ENCODE measurements at places on chromosomes 6 and 20. TPM values are rescaled to one million over a fixed set of nuclear protein-coding genes. Genes with fewer than 3 reads are reported as not detected.

Gene HSPA1L
- 2.8 TPM for total RNA-seq

Gene NR2E1
- not detected for total RNA-seq

Gene SLC17A2
- total RNA-seq = not detected

GRCh38 chr6:73481969-73482368, 20.4 kb downstream of the MTO1 start:
- DNase-seq = no peak

Gene TFAP2D
- not detected for total RNA-seq

- DNase-seq = no peak
These were observed 40.9 kb upstream of the FLRT3 start for GRCh38 chr20:14378326-14378725.

Gene CCN6
- 0.18 TPM for total RNA-seq

DNA sequence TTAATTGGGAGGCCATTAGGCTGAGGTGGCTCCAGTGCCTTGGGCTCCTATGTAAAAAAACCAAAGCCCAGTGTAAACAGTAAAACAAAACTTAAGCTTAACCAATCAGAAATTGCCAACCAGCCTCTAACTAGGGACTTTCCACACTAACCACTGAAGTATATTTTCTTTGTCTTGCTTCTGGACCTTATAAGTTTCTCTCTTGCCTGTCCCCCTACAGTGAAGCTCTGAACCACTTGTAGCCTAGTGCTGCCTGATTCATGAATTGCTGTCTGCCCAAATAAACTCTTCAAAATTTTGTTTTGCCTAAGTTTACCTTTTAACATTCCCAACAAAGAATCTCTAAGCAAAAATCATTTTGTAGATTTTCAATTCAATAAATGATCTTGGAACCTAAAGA, 28.2 kb downstream of the POPDC3 start:
- no peak for DNase-seq

GRCh38 chr6:152295346-152295745, 341.8 kb downstream of the SYNE1 start:
- DNase-seq = no peak

Gene BTN1A1
- total RNA-seq = not detected

Gene CRISP3
- 1.1 TPM for total RNA-seq

DNA sequence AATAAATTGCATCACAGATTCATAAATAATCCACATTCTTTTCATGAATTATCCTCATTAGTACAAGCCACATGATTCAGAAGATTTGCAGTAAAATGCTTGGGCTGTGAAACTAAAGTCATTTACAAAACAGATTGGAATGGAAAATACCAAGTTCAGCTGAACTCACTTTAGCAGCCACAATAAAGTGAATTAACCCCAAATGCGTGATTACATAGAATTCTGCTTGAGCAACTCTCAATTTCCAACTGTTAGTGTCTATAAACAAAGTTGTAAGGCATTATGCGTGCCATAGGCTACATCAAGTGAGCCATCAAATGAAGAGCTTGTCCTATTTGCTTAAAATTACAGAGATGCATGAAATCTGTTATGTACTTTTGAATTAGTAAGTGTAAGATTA, 60.4 kb upstream of the GFRAL start:
- DNase-seq = no peak

DNA sequence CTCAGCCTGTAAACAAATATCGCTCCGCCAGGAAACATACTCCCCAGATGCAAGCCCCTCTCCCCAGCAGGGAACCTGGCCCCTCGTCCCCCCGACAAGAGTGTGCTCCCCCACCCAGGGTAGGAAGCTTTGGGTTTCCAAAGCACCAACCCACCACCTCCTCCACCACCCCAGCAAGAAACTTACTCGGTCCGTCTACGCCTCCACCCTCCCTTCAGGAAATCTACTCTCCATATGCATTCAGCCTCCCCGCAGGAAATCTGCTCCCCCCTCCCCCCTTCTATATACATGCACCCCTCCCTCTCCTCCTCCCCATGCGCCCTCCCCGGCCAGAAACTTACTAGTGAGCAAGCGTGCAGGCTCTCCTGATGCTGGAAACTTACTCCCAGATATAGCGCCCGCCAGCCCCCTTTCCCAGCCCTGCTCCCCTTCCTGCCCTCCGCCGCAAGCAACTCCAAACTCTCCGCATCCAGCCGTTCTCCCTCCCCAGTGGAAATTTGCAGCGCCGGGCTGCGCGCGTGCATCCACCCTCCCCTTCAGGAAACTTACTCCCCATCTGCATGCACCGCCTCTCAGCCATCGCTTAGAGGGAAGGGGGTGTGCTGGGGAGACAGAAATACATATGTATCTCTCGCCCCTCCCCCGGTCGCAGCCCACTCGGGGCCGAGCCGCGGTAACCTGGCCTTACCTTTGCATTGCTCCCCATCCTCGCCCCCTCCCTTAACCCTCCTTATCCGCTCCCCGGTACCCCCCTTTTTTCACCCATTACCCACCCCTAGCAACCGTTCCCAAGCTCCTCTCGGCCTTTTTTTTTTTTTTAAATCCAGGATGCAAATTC, at the start of gene TRERF1:
TRERF1 (minus strand) TSS at position 594 of the 838 bp plus-strand sequence. CDS start 182,336 bp downstream, outside the sequence.
- DNase-seq = peak; percentile 67

- no peak for DNase-seq
These were observed 2.0 kb downstream of the LY86 start for GRCh38 chr6:6590530-6590929.

GRCh38 chr20:20199361-20200160, 147.2 kb downstream of the CFAP61 start:
- no peak for DNase-seq

Gene VAPB
- 51.1 TPM for total RNA-seq

DNA sequence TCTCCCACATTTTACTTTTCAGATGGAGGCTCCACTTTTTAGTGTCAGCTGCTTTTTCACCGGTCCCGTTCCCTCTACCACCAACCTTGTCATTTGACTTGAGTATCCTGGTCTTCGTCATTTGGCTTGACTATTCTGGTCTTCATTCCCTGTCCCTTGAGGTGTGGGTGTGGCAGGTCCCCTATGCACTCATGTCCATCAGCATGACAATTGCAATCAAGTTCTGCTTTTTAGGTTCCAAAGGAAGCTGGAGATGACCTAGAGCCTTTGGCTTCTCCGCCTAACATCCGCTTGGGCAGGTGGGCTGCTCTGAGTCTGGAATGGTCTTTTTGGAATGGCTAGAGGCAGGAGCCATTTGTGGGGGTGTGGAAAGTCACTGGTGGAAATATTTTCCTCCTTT, 99.8 kb upstream of the MLN start:
- DNase-seq = no peak

- DNase-seq = no peak
These were observed 47.4 kb downstream of the BMP5 start for GRCh38 chr6:55827818-55828522.

Gene TNFRSF6B
- total RNA-seq = 6.1 TPM

DNA sequence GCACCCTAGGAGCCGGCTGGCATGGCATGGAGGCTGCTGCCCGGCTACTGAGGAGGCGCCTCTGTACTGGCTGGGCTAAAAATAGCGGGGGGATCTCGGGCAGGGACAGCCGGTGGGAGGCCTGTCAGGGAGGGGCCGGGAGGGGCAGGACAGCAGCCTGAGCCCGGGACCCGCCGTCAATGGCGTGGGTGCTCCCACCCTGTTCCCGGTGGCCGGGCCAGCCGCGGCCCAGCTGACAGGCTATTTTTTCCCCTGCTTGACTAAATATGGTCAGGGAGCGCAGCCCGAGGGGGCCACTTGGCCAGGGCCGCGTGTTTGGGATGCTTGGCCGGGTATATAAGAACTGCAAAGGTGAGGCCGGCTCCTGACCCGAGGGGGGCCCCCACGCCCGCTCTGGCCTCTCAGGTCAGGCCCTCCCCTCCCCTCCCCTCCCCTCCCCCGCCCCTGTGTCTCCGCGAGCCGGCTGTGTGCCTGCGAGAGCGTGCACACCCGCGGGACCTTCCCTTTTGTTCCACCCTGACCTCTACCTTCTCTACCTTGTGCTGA, 74.4 kb upstream of the GATA5 start:
- no peak for DNase-seq

Gene TSPYL4
- total RNA-seq = 26.5 TPM

Gene ELOVL2
- total RNA-seq = 2.9 TPM

Gene PARD6B
- 5.7 TPM for total RNA-seq

Gene NUP153
- 41.0 TPM for total RNA-seq

DNA sequence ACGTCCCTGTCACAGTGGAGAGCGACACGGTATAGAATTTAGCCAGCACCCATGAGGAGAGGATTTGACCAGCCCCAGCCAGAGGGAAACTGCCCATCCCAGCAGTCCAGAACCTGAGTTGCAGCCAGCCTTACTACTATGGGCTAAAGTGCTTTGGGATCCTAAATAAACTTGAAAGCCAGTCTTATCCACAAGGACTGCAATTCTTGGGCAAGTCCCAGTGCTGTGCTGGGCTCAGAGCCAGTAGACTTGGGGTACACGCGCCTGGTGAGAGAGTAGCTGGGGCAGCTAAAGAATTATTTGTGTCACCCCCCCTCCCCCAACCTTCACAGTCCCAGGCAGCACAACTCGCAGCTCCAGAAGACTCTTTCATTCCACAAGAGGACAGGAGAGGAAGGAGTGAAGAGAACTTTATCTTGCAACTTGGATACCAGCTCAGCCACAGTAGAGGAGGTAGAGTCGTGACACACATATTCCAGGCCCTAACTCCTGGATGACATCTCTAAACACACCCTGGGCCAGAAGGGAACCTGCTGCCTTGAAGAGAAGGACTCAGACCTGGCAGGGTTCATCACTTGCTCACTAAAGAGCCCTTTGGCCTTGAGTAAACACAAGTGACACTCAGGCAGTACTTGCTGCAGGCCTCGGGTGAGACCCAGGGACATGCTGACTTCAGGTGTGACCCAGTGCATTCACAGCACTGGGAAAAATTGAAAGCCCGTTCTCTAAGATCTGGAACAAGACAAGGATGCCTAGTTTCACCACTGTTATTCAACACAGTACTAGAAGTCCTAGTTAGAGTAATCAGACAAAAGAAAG, 100.3 kb downstream of the REV3L start:
- no peak for DNase-seq

- no peak for DNase-seq
These were observed 57.4 kb downstream of the B4GALT5 start for GRCh38 chr20:49656304-49656703.

DNA sequence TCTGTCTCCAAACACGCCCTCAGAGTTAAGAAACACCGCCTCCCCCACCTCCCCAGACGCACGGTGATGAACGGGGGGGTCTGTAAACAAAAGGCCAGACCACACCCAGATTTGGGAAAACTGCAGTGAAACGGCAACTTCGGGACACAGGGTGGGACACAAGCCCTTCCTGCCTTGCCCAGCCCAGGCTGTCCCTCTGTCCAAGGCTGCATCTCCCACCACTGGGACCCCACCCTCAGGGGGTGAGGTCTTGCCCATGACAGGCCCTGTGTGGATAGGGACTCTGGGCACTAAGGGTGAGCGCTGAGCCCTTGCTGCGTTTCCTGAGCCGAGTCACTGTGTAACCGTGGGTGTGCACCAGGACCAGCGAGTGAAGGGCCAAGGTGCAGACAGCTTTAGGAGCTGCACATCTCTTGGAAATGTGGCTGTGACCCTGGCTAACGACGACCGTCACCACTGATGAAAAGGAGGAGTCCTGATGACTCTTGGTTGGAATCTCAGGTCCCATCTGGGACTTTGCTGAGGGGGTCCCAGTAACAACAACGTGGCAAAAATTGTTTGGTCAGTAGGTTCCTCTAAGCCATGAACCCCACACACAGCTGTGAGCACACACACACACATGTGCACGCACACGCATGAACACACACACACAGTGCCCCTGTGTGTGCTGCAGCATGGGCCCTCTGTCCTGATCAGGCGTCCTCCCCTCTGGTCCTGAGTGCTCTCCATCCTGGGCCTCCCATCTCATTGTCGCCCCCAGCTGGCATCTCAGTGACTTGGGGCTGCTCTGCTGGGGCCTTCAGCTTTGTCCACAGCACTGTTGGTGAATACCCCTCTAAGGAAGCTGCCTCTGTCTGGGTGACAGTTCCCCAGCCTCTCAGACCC, 100.6 kb downstream of the RAMACL start:
- no peak for DNase-seq

Gene MRPS18B
- 33.7 TPM for total RNA-seq

DNA sequence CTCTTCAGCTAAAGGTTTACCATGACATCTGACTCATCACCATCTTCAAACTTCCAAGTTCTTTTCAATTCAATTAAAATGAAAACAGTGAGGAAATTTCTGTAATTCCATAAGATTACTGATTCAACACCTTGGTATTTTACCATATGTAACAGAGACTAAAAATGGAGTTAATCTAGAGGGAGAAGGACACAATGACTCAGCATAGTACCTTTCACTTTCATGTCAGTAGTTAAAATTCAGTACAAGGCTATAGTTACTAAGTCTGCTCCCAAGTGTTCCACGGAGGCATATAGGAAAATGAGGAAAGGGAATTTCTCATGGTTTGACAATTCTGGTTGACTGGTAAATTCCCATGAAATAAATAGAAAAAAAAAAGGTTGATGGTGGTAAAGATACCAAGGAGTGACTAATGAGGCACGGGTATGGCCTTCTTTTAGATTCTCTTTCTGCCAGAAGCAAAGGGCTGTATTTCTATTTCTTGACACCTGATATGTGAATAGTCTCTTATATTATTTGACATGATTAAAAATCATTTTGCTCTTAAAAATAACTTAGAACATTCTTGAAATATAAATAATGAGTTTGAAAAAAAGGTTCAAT, 526.7 kb upstream of the ADGRB3 start:
- no peak for DNase-seq

- DNase-seq = no peak
These were observed at the start of gene SEMG2 for GRCh38 chr20:45221076-45221475. Gene SEMG2 (plus strand): TSS chr20:45221373. CDS start chr20:45221390, 17 bp downstream.

Gene SMOC2
- 45.6 TPM for total RNA-seq

GRCh38 chr6:169337886-169338445, 84.3 kb upstream of the THBS2 start:
- no peak for DNase-seq

DNA sequence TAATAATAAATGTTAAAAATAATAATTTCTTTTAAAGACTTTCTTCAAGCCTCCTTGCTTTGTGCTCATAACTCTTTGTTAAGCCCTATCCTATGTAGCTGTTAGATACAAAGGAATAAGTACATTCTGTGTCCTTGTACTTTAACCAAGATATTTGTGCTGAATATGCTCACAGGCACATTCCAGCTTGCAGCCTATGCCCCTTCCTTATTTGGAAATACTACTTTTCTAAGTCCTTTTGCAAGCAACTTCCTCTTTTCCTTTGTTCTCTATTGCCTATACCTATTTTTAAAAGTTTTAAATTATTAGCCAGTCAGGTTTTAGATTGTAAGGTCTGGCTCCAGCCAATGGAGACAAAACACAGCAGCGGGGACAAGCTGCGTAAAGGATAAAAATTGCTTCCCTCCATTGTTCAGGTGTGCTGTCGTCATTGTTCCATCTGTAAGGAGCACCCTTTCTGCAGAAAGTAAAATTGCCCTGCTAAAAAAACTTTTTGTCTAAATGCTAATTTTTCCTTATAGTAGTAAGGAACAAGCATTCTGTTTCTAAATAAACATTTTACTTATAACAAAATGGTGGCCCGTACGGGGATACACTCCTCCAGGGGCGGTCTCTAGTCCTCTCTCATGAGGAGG, 80.2 kb downstream of the SYTL3 start:
- no peak for DNase-seq
